ENCODE measurements at places on chromosomes 4 and X.
A peak's percentile ranks its signal among the peaks of the same experiment; 100 is the strongest.

- no peak for DNase-seq
Measured at GRCh38 chr4:3223956-3224748, 24.8 kb upstream of the MSANTD1 start.

- no peak for DNase-seq
Measured at GRCh38 chr4:114343015-114343414, 255.6 kb upstream of the UGT8 start.

DNA sequence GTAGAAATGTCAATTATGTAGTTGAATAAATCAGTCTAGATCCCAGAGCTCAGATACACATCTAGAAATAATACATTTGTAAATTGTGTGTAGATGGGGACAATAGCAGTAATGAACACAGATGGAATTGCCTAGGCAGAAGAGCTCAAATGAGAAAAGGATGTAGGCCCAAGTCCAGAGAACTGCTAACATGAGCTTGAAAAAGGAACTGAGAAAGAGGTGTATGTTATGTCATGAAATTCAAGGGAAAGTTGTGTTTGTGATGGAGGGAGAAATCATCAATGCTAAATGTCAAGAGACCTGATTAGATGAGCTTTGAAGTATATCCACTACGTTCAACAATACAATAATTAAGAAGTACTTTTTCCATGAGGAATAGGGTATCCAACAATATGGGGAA is 376.6 kb upstream of the ATOH1 start:
- DNase-seq: no peak

- DNase-seq: no peak
Measured at GRCh38 chr4:127631420-127631819, 1.3 kb upstream of the INTU start.

DNA sequence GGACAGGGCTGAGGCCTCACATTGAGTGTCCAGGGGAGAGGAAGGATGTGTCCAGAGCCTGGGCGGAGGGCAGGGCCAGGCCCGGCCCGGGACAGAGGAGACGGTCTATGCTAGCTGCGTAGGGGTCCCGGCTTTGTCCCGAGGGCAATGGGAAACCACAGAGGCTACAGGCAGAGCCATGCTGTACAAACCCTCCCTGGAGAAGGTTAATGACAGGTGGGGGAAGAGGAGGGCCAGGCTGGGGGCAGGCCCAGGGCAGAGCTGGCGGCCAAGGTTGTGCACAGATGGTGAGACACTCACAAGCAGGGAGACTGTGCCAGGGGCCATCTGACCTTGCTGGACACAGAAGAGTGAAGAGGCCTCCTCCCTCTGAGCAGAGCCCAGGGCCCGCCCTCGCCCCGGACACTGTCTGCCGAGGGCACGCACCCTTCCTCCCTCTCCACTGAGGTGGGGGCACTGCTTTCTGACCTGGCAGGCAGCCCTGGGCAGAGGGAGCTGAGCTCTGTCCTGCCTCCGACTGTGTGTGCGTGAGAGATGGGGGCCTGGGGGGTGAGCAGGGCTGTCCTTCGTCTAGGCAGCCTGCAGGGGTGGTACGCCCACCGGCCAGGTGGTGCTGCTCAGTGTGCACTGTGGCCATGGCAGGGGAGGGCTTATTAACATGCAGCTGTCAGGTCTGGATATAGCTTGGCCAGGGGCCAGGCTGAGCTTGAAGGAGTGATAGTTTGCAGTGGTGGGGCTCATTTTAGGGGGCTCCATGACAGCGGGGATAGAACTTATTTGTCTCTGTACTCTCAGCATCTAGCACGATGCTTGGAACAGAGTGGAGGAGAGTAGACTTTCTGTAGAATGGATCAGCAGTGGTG is 75.7 kb upstream of the LRPAP1 start:
- DNase-seq: no peak

DNA sequence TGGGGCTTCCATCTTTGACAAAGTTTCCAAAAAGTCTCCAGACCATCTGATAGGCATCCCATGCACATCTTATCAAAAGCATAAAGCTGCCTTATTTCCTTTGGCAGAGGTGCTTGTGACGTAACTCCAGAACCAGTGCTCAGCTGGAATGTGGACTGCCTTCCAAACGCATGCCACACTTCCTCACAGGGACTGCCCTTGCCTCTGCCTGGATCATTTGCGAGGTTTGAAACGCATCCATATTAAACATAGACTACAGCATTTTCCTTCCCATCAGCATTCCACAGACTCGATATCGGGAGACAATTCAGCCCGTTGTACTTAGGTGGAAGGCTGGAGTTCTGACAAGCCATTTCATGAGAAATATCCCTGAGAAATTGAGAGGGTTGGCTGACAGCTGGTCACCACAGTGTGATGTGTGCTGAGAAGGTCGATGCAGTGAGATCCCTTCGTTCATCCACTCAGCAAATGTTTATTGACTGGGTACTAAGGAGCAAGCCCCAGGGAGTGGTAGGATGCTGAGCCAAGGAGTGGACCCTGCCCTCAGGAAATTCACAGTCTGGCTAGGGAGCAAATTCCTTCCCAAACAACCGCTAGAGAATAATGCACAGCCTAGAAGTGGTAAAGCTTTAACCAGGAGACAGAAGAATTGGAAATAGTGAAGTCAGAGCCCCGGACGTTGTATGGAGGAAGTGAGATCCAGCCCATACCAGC is 376.0 kb downstream of the BCOR start:
- DNase-seq: no peak

DNA sequence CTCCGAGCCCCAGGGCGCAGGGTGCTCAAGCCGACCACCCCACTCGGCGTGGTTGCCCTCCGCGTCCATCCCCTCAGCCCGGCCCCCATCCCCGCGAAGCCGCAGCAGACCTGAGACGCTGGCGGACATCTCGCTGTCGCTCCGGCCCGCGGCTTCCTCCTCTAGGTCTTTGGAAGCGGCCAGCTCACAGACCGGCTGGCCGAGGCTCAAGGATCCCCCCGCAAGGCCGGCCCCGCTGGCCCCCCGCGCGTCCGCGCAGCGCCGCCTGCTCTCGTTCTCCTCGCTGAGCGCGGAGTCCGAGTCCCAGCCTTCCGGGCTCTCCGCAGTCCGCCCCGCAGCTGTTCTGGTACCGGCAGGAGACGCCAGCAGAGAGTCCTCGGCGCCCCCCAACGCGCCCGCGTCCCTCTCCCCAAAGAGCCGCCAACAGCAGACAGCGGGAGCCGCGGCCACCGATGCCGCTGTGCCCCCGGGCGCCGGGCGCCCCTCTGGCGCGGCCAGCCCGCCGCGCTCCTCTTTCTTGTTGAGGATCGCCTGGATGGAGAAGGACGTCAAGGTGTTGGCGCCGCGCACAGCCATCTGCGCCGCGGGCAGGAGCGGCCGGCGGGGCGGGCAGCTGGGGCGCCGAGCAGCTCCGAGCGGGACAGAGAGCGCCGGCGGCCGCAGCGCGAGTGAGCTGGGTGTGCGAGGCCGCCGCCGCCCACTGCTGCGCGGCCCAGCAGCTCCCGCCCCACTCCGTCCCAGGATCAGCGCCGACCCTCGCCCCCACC is at the start of gene NKX3-2:
TSS of gene NKX3-2 (minus strand) at position 670 of the 767 bp plus-strand sequence. CDS start at position 576, 94 bp downstream.
- DNase-seq: peak; percentile 44

- DNase-seq: no peak
Measured at GRCh38 chr4:11881364-11881763, 452.7 kb upstream of the HS3ST1 start.

GRCh38 chr4:7512428-7512827 is 77.7 kb upstream of the PSAPL1 start:
- no peak for DNase-seq

- DNase-seq: no peak
Measured at GRCh38 chr4:101227715-101228114, 119.6 kb downstream of the PPP3CA start.

DNA sequence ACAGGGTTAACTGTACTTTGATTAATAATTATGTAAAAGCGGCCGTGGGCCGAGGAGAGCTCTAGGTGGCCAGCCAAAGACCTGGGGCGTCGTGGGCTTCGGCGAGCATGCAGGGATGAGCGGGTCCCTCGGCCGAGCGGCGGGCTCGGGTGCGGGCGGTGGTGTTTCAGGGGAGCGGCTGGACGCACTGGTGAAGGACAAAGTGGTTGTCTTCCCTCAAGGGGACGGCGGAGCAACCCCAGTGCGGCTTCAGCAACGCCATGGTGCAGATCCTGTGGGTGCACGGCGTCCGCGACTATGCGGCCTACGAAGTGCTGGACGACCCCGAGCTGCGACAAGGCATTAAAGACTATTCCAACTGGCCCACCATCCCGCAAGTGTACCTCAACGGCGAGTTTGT is 103.0 kb upstream of the C1GALT1C1 start:
- no peak for DNase-seq

DNA sequence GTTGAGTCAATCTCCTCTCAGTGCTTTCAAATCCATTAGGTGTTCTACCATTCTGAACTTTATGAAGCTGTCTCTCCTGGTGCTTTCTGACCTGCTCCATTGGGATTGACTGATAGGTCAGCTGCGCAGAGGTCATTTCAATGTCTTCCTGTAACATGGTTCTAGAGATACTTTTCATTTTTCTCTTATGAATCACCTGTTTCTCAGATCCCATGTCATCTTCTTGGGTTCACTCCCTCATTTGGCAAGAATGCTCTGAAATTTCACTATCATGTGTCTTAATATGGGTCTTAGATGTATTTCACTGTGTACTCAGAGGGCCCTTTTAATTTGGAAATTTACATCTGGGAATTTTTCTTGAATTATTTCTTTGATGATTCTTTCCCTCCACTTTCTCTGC is 13.8 kb upstream of the PGM2 start:
- no peak for DNase-seq

GRCh38 chrX:133598601-133599335 is 183.5 kb upstream of the GPC4 start:
- no peak for DNase-seq

DNA sequence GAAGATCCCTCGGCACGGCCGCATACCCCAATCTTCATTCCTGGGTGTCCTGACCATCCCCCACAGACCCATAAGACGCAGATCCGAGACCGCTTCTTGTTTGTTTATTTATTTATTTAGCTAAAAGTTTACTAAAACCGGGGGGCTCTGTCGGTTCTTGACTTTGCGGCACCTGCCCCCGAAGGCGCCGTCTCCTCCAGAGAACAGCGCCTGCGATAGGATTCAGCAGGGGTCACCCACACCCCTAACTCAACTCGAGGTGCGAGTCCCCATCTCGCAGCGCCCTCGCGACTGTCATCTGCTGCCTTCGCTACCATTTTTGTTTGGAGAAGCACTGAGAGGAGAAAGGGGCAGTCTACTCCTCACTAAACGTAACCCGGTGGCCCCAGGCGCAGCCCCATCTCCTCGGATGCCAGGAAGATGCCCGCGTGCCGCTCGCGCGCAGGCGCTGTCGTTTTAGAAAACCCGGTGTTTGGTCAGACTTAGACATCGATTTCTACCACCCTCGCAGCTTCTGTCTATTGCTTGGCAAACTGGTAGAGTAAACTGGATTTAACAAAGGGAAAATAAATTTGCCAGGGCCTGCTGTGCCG is 18.9 kb upstream of the GPR101 start:
- no peak for DNase-seq

- DNase-seq: no peak
Measured at GRCh38 chrX:40080894-40081678, 16.7 kb downstream of the BCOR start.

GRCh38 chrX:14095702-14096101 is 66.0 kb upstream of the GEMIN8 start:
- DNase-seq: no peak

GRCh38 chrX:133859860-133860259 is 125.5 kb downstream of the GPC3 start:
- DNase-seq: no peak

DNA sequence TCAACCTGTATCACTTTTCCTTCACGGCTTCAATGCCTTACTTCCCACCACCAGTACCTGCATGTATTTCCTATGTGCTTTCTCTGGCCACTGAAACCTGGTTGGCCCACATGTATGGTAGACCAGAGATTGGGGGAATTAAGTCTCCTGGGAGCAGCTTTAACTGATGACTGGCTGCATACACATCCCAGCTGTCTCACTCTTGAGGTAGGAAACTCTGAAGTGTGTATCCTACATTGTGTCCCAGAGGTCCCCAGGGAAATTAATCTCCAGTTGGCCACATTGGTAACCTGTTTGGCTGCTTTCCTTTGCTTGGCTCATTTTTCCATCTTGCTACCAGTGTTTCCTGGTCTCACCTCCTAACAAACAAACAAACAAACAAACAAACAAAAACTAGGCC is 124.4 kb downstream of the ZNF827 start:
- DNase-seq: no peak

DNA sequence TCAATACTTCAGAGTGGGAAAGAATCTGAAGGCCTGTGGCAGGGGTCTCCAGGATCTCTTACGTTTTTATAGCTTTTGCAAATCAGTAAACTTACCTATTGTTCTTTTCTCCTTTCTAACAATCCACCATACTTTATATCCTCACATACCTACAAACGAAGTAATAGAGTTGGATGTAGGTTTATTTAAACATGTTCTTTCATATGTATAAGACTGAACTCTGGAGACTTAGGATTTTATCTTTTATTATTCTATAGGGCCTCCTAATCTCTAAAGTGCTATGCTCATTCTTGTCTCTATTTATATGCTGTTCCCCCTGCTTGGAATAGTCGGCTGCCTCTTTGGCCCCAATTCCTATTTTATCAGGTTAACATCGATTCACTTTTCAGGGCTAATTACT is 43.8 kb upstream of the NUDT6 start:
- no peak for DNase-seq

- DNase-seq: no peak
Measured at GRCh38 chrX:46485897-46486296, 59.3 kb downstream of the ZNF674 start.

GRCh38 chrX:10158279-10159144 is 1.7 kb downstream of the CLCN4 start:
- DNase-seq: peak; percentile 40

- DNase-seq: no peak
Measured at GRCh38 chrX:1596676-1597344, 5.4 kb downstream of the AKAP17A start.

DNA sequence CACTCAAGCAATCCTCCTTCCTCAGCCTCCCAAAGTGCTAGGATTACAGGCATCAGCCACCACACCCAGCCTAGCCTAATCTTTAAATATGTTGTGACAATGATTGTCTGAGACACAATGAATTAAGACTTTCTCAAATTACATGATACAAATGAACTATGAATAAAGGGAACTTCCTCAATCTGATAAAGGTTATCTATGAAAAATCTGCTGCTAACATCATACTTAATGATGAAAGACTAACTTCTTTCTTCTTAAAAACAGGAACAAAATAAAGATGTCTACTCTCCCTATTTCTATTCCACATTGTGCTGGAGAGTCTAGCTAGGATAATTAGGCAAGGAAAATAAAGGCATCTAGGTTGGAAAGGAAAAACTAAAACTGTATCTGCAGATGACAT is 60.0 kb downstream of the PDHA1 start:
- DNase-seq: no peak
